Left ventricle myocardium inferior (tissue), 1 donor: ENCODE measurements at places on chromosomes 7 and 10. TPM values are rescaled to one million over a fixed set of nuclear protein-coding genes. Genes with fewer than 3 reads are reported as not detected.

Gene PHYHIPL
- 0.11 TPM for total RNA-seq

Gene PLAC9
- 34.3 TPM for total RNA-seq

Gene CUX1
- total RNA-seq, result 125 TPM

Gene RNLS
- total RNA-seq, result 14.3 TPM

Gene CRPPA
- 8.3 TPM for total RNA-seq

DNA sequence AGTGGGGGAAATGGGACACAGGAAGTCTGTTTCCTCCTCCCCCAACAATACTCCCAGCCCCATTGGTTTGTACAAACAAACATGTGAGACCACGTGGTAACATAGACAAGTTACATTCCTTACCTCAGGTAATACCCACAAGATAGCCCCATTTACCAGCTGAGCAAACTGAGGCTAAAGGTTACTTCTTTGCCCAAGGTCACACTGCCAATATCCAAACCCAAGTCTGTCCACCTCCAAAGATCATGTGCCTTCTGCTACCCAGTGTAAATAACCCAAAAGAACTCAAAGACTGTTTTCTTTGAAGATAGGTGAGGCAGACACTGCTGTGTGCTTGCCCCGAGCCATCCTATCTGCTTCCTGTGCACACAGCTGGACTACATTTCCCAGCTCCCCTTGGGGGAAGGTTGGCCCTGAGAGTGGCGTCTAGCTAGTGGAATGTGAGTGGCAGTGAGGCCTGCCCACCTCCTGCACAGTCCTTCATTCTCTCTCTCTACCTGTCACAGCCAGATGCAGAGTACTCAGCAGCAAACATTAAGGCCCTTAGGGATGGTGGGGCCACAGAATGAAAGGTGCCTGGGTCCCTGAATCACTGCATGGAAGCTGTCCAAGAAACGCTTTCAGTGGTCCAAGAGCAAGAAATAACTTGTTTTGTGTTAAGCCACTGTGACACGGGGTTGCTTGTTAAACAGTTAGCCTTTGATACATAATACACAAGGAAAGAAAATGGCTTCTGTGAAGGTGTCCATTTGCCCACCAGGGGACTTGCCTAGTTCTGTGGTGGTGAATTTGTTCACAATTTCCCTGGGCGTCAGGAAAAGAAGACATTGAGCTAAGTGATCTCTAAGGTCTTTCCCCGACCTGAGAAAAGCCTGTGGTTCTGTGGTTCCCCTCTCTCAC, 257.7 kb upstream of the NFE2L3 start:
- H3K27ac ChIP-seq, result no peak overlapping the region
- H3K4me3 ChIP-seq, result no peak overlapping the region
- H3K4me1 ChIP-seq, result peaks cover 8% of the 10 kb centered on the region
- DNase-seq, result no peak

DNA sequence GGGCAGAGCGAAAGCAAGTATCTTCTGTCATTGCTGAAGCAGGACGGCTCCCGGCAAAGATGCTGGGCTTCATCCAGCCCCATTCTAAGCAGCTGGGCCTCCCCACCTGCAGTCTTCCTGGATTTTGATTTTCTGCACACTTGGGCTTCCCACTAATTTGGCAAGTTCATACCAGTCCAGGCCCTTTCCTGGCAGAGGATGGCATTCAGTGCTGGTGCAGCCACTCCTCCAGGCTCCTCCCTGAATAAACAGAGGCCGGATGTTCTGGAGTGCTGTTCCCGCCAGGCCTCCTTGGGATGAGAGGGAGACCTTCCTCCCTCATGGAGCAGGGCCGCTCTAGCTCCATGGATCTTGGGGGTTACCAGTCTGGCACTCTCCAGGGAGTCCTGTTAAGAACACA, 3.4 kb downstream of the BAG3 start:
- peak; percentile 31 for DNase-seq
- peak overlapping the region; percentile 82 for H3K4me3 ChIP-seq
- peak overlapping the region; percentile 94 for H3K27ac ChIP-seq
- H3K27me3 ChIP-seq, result no peaks in the 10 kb centered on the region
- H3K4me1 ChIP-seq, result peaks cover 81% of the 10 kb centered on the region

DNA sequence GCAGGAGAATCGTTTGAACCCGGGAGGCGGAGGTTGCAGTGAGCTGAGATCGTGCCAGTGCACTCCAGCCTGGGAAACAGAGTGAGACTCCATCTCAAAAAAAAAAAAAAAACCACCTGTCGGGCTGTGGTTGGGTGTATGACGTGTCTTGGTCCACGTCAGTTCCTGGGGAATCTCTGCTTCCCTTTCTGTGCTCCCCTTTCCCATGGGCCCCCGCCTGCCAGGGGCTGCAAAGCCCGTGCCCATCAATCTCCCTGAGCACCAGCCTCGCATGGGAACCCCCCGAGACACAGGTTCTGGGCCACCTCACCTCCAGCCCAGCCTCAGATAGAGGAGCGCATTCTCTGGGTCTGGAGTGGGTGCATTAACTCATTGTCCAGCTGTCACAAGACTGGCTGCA, 2.3 kb upstream of the SH2B2 start:
- H3K36me3 ChIP-seq, result no peaks in the 10 kb centered on the region
- DNase-seq, result no peak
- H3K27ac ChIP-seq, result no peak overlapping the region

- no peak overlapping the region for H3K27ac ChIP-seq
- no peak for DNase-seq
- no peaks in the 10 kb centered on the region for H3K36me3 ChIP-seq
- no peaks in the 10 kb centered on the region for H3K27me3 ChIP-seq
- no peaks in the 10 kb centered on the region for H3K4me1 ChIP-seq
- no peak overlapping the region for H3K4me3 ChIP-seq
Measured at GRCh38 chr10:91137822-91138221, 82.6 kb upstream of the PCGF5 start.

DNA sequence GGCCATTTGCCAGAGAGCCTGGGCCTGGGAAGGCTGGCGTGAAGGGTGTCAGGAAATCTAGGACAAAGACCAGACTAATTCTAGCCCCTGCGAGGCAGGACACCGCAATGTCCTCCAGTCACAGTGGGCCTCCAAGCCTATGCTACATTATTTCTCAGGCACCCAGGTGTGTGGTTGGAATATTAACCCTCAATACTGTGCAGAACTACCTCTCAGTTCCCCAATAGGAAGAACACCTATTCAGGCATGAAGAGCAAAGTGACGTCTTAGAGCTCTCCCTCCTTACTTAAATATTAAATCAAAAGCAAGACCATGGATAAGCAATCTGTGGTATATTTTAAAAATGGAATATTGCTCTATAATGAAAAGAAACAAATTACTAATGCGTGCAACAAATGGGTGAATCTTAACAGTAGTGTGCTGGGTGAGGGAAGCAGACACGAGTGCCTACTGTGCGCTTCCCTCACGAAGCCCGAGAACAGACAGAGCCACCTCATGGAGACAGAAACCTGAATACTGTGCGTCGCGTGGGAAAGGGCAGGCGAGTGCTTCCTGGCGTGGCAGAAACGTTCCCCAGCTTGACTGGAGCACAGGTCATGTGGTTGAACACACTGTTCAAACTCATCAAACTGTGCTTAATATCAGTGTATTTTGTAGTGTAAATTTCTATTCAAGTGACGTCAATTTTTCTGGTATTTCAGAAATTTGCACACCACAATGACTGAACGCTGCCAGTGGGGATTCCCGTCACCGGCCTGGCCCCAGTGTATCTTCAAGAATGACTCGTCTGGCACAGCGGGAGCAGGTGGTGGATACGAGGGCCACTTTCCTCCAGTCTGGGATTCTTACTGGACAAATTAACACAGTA, 15.5 kb upstream of the PTPRN2 start:
- H3K36me3 ChIP-seq, result no peaks in the 10 kb centered on the region
- H3K4me1 ChIP-seq, result no peaks in the 10 kb centered on the region
- H3K4me3 ChIP-seq, result no peak overlapping the region
- H3K27ac ChIP-seq, result no peak overlapping the region
- no peaks in the 10 kb centered on the region for H3K27me3 ChIP-seq
